ENCODE measurements at places on chromosomes 12 and 14.

DNA sequence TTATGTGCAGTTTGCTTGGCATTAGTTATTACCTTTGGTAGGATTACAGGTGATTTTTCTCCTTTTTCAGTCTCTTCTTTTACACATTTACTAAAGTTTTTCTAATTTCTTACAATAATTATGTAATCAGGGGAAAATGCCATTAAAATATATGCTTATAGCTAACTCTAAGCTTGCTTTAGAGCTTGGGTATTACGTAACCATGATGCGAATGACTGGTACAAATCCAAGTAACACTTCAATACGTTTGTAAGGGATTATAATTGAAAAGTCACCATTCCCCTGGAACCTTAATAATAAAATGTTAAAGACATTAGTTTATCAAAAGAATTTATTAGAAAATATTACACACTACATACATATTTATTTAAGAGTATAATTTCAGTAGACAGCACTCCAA, 71.6 kb downstream of the SCAF11 start:
- DNase-seq: no peak

DNA sequence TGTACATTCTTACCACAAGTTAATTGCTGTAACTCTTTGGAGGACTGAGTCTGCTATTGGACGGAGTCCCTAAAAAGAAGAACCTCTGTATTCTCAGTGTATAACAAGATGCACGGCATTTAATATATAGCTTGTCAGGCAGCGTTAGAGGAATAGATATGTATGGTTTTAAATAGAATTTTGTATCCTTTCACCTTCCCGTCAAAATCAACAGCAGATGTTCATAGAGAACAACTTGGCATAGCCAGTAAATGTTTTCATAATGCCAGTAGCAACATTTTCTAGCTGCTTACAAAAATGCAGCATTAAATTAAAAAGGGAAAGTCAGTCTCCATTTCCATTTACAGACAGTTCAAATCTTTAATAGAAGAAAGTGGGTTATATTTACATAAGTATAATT, 6.8 kb downstream of the SCYL2 start:
- no peak for DNase-seq

DNA sequence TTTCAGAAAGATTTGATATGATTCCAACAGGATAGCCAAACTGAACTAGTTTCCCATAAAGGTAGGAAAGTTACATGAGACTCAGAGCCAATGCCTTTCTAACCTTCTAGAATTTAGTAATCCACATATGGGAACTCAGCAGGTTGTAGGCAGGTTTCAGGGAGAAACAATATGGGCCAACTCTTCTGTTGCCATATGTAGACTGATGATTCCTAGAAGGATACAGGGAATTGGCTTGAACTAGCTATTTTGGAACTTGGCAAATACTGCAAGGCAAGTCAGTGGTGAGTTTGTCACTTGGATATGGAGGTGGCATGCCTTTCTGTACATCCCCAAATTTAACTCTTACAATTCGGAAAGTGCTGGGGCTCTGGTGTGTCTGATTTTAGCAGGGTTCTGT, 15.5 kb downstream of the SUDS3 start:
- DNase-seq: no peak

DNA sequence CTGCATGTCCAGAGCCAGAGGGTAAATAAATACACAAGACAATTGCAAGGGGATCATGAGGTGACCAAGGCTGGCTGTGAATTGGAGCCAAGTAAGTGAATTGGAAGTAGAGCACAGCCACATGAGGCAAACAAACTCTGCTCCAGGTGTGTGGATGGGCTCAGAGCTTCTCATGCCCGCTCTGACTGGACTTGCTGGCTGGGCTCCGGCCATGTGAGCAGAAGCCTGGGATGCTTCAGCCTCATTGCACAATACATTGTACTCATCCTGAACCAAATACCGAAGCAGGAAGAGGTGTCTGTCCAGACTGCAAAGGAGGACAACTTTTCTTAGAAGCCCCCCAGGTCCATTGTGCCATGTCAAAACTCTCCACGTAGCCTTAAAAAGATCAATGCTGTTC, 193.0 kb downstream of the TTC8 start:
- no peak for DNase-seq

DNA sequence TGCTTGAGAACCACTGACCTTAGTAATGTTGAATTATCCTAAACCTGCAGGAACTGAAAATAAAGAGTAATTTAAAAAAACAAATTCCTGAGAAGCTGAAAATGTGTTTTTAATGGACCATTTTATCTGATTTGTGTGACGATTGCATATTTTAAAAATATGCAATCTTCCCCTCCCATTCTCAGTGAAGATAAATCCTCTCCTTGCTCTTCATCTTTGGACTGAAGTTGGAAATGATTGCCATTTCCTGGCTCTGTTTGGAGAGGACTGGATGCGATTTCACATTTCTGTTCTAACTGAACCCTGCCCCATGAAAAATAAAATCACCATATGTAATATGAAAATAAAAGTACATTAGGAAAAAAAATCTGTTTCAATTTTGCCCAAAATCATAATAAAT, 216.3 kb downstream of the SLC6A15 start:
- DNase-seq: no peak

DNA sequence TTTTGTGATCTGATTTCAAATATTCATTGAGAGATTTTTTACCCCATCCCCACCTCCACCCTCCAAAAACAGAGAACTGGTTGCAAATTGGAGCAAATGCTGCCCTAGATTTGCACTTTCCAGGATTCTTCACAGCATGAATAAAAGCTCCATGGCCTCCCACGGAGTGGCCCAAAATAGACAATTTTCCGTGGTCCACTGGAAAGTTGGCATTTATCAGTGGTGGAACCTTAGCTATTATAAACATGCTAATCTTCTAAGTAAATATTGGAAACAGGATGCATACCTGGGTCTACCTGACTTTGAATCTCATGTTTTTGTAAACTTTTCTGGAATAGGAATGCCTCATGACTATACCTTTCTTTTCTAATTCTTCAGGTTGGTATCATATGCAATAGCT, 123.9 kb downstream of the SLC16A7 start:
- DNase-seq: no peak

- DNase-seq: no peak
These were observed 192.9 kb upstream of the ARHGAP5 start for GRCh38 chr14:31884238-31884637.

GRCh38 chr14:102063109-102063807, 23.6 kb downstream of the HSP90AA1 start:
- DNase-seq: peak; percentile 42

DNA sequence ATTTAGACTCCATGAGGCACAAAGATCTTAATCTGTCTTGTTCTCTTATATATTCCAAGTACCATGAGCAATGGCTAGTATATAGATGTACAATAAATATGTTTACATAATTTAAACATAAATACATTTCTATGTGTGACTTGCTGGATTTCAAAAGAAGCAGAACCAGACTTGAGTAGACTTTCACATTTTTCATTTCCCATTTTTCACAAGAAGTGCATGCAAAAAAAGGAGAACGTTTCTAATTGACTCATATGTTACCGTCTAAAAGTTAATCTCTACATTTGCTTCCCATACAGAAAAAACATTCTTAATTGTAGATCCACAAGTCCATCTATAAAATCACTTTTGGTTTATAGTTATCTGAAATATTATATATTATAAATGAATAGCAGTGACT, 256.5 kb upstream of the USP15 start:
- no peak for DNase-seq

- DNase-seq: no peak
These were observed 66.7 kb downstream of the RESF1 start for GRCh38 chr12:32025906-32026305.

DNA sequence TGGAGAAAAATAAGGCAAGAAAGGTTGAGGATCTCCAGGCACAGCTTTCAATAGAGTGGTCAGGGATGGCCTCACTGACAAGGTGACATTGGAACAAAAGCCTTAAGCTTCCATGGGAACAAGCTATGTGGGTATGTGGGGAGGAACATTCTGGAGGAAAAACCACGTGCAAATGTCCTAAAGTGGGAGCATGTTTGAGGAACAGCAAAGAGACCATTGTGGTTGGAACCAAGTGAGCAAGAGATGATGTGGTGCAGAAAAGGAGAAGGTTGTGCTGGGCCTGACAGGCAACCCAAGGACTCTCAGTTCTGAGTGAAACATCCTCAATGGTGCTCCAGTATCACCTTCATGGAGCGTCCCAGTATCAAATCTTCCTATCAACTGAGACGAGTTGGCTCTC, 184.0 kb downstream of the CAND1 start:
- DNase-seq: no peak

DNA sequence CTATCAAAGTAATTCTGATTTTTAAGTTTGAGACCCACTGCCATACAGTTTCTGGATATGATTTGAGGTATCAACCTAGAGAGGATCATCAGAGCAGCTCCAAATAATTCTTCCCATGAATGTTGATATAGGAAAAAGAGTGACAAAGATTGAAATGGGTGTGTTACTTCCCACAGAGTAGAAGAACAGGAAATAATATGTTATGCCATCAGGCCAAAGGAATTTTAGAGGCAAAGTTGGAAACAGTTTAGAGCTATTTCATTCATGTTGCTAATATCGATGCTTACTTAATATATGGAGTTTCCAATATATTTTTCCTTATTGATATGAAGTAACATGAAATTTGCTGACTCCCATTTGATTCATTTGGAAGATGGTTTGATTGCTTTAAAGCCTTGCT, 8.9 kb upstream of the MSRB3 start:
- DNase-seq: no peak

DNA sequence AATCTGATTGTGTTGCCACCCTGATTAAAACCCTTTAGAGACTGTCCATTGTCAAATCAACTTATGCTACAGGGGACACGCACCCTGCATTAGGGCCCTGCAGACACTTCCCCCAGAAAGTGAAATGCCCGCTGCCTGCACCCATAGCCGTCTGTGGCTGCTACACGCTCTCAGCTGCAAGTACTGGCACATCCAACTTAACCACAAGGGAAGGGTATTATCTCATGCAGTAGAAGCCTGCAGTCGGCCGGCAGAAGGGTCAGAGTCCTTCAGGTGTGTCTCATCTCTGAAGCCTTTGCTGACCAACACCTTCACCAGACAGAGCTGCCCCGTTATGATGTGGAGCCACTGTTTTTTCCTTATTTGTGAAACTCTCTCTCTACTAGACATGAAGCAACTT, 20.8 kb downstream of the CFAP251 start:
- DNase-seq: no peak

DNA sequence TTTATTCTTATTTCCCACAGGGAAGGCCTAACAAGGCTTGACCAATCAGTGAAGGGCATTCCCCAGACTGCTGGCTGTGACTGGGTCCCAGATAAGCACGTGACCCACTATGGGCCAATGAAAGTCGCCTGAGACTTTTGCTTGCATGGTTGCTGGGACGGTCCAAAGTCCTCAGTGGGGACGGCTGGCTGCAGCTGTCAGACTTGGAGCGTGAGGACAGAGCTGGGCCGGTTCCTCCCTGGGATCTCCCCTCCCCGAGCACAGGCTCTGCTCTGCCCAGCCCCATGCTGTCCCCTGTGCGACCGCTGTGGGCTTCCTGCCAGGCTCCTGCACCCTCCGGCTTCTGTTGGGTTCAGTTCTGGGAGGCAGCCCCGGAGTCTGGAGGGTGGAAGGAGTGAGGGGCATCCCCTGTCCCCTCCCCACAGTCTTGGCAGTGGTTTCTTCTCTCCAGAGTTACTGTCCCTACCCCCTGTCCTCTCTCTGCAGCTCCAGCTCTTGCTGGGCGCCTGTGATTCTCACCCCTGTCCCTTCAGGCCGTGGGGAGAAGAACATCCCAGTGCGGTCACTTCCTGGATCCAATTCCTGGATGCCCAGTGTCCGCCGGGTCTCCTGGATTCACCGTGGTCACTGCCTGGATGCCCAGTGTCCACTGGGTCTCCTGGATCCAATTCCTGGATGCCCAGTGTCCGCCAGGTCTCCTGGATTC, 50.1 kb downstream of the GALNT9 start:
- peak; percentile 40 for DNase-seq

DNA sequence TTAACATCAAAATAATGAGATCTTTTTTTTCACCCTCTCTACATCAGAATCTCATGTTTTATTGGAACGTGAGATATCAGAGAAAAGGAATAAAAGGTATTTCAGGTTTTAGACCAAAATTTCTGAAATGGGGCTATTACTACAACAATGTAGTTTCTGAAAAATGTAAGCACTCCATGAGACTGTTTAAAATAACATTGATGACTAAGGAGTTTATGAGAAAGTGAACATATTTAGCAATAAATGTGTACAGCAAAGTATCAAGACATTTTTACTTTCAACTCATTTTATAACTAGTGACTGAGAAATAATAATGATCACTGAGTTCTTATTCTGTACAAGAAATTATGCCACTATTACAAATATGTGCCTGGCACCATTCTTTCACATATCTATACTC, 39.3 kb upstream of the ABCC9 start:
- no peak for DNase-seq

- no peak for DNase-seq
These were observed 163.7 kb upstream of the HIF1A start for GRCh38 chr14:61531465-61532122.

- DNase-seq: no peak
These were observed 55.7 kb downstream of the WDR20 start for GRCh38 chr14:102195446-102195845.

DNA sequence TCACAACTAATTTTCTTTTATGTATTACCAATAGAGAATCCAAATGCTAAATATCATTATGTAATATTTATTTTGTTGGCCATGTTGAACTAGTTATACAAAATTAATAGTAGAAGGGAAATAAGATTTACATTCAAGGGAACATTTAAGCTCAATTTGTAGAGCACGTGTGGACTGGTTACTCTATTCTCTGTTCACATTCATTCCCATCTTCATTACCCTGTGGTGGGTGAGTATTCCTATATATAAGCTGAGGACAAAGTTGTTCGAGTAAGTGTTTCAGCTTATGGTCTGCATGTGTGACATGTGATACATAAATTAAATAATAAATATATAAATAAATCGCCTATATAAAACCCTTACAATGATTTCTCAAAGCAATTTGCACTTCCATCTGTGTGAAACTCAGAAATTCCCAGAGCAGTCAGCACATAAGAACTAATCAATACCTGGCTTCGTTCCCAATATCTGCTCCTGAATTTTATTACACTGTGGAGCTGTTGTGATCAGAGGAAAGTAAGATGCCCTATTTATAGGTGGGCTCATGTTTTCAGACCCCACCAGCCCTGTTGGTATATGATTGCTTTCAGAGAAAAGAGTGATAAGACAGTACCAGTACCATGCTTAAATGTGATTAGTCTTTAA, 308.2 kb upstream of the DCN start:
- DNase-seq: no peak

GRCh38 chr12:100450735-100451134, 22.9 kb upstream of the NR1H4 start:
- no peak for DNase-seq

- no peak for DNase-seq
These were observed 12.9 kb downstream of the PRKCH start for GRCh38 chr14:61334197-61334701.
